Osteocyte (in vitro differentiated cells): ENCODE measurements at places on chromosomes 5 and 9. TPM values are rescaled to one million over a fixed set of nuclear protein-coding genes. Genes with fewer than 3 reads are reported as not detected.

The SLC6A18 gene
- not detected in 2 replicates for total RNA-seq

The ACOT12 gene
- total RNA-seq = not detected in 2 replicates

The PCDHAC1 gene
- total RNA-seq = 3.3 TPM in 2 replicates

The MAPKAP1 gene
- 67.2 and 76.9 TPM in 2 replicates for total RNA-seq

The PRSS3 gene
- total RNA-seq = not detected in 2 replicates

The SCGB3A1 gene
- total RNA-seq = not detected in 2 replicates

The FOXD4L4 gene
- not detected in 2 replicates for total RNA-seq

The PRRX2 gene
- 5.6 and 6.4 TPM in 2 replicates for total RNA-seq

The UQCRQ gene
- 371 and 387 TPM in 2 replicates for total RNA-seq
